Fibroblast of the conjunctiva (primary cell): ENCODE measurements at places on chromosomes 13 and 19.

- no peak for DNase-seq
Measured at GRCh38 chr13:95552208-95552538, 347 bp upstream of the CLDN10 start.

GRCh38 chr13:60066226-60066625, 97.5 kb downstream of the DIAPH3 start:
- no peak for DNase-seq

DNA sequence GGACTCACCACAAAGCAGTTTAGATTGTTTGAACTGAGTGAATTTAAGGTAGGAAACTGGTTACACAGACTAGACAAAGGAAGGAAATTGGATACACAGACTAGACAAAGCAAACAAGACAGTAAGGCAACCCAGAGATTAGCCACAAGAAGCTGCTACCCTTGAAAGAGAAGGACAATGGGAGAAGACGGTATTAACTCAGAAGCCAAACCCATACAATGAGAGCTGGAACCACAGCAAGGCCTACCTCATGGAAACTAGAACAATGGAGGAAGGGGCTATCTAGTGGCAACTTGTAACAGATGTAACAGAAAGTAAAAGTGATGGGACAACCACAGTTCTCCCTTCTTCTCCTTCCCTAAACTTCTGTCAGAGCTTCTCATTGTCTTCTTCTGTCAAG, 410.9 kb upstream of the SPRY2 start:
- DNase-seq = no peak

DNA sequence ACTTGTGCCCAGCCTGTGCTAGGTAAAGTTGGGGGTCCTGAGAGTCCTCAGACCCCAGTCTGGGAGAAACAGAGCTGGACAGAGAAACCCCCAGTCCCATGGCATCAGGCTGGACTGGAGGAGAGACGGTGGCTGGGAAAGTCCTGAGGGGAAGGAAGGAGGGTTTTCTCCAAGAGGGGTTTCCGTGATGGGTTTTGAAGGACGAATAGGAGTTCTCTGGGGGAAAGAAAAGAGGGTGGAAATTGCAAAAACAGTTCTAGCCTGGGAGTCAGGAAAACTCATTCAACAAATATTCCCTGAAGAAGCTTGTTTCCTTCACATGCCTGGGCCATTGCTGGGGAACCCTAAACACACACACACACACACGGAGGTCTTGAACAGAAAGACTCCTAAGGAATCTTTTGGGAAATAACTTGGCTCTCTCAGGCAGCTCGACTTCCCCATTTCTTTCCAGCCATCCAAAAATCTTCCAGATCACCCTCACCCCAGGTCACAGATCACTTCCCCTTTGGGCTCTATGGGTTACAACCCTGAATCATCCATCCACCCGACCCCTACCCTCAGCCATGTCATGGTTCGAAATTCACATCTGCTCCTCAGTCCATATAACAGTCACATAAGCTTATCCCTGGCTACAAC, 47.5 kb downstream of the COLGALT1 start:
- no peak for DNase-seq

GRCh38 chr13:51549050-51549449, 35.2 kb upstream of the WDFY2 start:
- no peak for DNase-seq

DNA sequence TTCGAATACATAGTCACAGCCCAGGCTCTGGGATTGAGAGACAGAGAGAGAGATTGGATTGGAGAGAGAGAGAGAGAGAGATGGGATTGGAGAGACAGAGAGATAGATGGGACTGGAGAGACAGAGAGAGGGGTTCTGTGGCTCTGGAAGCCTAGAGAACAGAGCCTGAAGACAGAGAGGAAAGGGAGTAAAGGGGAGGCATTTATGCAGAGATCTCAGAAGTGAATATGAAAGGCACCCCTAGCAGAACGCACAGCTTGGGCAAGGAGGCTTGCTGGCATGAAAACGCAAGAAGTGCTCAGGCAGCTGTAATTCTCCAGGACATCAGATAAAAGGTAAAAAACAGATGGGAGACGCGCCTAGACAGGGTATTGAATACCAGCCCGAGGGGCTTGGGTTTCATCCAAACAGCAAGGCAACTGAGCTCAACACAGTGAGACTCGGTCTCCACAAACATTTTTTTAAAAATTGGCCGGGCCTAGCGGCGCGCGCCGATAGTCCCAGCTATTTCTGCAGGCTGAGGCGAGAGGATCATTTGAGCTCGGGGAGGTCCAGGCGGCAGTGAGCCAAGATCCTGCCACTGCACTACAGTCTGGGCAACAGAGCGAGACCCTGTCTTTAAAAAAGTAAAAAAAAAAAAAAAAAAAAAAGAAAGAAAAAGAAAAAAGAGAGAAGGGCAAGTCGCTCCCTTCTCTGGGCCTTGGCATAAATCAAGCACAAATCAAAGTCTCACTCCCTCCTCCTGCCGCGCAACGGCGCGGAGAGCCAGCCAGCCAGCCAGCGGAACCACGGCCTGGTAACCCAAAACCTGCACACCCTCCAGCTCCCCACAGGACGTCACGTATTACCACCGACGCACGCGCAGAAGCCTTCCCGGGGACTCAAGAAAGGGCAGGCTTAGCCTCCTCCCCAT, 774 bp upstream of the PPP2R1A start:
- no peak for DNase-seq

- no peak for DNase-seq
Measured at GRCh38 chr19:17762505-17763229, 11.4 kb downstream of the FCHO1 start.

DNA sequence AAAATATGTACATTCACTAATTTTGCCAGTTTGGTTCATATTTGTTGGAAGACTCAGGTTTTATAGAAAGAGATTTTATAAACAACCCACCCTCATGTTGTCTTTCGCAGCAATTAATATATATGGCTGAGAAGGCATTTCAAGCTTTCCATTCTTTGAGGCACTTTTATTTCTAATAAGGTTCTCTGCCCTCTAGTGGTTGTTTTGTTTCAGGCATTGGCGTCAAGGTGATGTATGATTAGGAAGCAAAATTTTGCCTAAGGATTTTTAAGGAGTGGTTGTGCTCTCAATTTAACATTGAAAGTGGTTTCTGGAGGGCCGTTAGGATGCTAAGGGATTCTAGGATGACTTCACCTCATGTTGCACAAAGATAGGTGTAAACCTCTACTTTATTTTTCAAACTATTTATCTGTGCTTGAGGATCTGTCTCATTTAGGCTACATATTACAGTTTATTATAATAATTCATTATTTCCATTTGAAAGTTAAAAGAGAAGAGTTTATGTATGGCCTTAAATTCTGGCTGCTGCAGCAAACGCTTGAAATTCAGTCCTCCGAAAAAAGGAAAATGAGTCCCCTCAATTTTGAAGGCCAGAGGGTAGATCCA, 35.9 kb downstream of the OXGR1 start:
- DNase-seq = peak; percentile 13
